LoVo (cell line): ENCODE measurements at places on chromosomes 5 and 9.
A peak's percentile ranks its signal among the peaks of the same experiment; 100 is the strongest.

DNA sequence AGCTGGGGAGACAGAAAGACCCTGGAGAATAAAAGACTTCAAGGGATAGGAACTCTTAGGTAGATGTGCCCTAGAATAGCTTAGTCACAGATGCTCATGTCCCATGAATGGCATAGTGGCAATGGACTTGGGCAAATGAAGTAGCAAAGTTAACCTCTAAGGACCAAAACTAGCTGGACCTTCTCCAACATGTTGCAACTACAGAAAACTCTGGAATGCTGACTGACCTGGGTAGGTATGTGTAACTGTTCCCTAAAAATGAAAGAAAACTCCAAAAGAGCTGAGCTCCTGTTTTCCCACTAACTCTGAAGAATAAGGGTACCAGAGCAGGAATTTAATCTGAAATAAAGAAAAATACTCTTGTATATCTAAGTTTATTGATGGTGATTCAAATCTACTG is 12.5 kb upstream of the LPAR1 start:
- DNase-seq = no peak

DNA sequence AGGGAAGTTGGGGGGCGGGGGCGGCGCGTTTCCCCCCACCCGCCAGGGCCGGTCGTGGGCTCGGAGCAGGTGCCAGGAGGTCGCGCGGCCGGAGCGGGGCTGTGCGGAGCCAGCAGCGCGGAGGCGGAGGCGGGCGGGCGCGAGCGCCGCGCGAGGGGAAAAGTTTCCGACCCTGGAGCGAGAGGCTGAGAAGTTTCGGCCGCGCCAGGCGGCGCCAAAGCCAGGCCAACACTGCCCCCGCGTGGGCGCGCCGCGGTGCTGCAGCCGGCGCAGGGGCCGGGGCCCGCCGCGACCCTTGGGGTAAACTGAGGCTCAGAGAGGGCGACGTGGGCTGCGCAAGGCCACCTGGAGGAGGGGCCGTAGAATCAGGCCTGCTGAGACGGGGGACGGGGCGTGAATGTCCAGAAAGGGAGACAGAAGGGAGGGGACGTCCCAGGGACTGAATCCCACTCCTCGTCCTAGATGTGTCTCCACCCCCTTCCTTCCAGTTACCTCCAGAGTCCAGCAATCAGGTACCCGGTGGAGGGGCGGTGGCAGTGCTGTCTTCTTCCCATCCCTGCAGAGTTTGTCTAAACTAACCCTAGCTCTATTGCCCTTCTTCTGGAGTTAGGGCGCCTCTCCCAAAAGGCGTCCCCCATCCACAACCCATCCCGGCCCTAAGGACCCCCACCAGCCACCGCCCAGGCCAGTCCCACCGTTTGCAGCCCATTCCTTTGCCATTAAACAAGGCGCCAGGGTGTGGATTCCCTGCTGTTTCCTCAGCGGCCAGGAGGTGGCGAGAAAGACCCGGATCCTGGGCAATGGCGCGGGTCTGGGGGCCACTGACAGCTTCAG is 10.2 kb downstream of the C9orf50 start:
- peak; percentile 70 for DNase-seq

DNA sequence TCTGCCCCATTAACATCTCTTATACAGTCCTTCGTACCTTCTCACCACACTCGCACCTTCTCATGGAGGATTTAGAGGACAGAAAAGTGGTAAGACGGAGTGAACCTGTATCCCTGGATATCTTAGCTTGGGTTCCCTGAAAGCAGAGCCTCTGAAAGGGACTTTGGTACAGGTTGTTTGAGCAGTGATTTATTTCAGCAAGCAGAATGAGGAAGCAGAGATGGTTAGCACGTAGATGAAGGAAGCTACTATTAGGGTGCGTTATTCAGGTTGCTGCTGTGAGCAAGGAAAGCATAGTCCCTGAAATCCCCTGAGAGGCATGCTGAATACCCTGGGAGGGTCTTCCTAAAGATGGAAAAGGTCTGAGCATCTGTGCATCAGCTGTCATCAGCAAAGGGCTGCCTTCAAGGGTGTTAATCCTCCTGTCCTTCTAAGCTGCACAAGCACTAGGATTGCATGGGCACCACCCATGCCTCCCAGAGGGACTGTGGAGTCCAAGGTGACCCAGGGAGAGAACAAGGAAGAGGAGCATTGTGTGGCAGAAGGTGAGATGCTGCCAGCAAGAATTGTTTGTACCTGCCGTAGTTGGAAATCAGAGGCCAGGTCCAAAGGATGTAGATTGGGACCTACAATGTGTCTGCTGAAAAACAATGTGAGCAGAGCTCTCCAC is 273.7 kb downstream of the RASEF start:
- DNase-seq = no peak

DNA sequence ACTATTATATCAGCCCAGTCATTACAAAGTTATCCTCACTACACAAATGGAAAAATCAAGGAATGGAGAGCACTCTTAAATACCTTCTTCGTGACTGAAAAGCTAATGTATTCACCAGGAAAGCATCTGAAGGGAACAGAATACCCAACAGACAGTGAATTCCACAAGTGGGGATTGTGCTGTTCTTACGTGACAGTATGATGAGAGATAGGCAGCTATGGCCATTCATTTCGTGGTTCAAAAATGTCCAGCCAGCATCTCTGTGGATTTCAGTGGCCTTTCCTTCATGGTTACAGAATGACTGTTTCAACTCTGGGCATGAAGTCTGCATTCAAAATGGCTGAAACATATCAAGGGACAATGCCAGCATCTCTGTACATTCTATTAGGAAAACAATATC is 323.8 kb downstream of the PRELID2 start:
- DNase-seq = no peak

DNA sequence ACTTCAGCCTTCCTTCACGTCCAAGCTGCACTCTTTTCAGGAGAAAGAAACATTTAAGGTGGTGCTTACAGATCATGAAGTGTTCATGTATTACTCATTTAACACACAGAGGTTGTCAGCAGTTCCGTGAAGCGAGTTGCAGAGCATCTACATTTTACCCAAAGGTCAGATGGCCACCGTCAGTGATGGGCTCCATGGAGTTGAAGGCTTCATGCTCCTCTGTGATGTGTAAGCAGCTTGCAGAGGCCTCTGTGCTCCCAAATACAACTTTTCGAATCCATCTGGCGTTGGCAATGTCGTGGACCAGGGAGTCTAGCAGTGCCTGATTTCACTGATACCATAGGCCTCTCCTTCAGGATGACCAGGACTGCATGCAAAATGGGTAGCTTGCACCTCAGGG is 53.7 kb upstream of the DMRT3 start:
- no peak for DNase-seq

DNA sequence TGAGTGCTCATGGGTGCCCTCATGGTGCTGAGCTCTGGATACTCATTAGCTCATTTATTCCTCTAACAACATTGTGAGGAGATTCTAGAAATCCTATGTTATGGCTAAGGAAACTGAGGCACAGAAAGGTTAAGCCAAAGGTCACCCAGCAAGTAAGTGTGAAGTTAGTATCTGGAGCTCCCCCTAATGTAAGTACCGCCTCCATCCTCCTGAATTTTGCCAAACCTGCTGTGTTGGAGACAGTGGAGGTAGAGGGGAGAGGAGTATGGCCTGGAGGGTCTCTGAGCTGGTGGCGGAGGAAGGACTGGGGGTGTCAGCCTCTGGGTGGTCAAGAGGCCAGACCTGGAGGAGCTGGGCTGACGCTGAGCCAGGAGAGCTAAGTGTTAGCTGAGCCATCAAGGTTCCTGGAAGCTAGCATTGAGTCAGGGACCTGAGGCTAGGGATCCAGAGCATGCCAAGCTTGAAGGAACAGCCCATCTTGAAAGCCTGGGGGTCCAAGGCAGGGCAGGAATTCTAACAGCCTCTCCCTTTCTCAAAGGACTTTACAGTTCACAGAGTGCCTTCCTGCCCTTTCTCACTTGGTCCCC is 114.8 kb downstream of the RGS3 start:
- DNase-seq = no peak

- no peak for DNase-seq
Measured at GRCh38 chr9:35852876-35853865, 17.0 kb downstream of the OR13J1 start.

DNA sequence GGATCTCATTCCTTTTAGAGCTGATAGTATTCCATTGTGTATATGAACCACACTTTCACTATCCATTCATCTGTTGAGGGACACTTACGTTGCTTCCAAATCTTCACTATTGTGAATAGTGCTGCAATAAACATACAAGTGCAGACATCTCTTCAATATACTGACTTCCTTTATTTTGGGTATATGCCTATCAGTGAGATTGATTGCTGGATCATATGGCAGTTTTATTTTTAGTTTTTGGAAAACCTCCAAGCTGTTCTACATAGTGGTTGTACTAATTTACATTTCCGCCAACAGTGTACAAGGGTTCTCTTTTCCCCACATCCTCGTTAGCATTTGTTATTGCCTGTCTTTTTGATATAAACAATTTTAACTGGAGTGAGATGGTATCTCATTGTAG is 33.8 kb upstream of the LECT2 start:
- DNase-seq = no peak

GRCh38 chr9:136409557-136410455 is 608 bp downstream of the ENTR1 start:
- DNase-seq = no peak

DNA sequence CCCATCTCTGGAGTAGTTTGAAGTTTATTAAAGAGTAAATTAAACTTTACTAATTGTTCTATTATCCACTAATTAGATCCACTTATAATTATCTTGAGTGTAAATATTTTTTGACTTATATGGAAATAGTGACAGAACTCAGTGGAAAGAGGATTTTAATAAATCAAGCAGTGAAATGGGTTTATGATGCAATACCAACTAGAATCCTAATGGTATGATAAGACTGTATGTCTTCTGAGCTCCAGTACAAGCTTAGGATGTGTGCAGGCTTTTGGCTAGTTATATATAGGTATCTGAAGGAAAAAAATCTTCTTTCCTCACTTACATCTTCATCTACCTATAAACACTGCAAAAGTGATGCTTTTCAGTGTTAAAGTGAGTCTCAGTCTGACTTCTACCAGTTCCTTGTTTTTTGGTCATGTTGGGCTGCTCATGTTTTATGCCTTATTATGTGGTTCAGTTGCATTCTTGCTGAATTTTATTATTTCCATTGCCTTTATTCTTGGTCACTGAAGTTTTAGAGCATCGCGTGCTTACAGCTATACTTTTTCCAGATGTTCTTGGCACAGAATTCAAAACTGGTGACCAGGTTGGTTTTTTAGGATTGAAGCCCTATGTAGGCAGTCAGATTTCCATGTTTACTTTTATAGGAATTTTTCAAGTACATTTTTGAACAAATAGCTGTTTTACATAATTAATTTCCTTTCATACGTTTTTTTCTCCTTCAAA is 30.5 kb downstream of the XRCC4 start:
- no peak for DNase-seq

DNA sequence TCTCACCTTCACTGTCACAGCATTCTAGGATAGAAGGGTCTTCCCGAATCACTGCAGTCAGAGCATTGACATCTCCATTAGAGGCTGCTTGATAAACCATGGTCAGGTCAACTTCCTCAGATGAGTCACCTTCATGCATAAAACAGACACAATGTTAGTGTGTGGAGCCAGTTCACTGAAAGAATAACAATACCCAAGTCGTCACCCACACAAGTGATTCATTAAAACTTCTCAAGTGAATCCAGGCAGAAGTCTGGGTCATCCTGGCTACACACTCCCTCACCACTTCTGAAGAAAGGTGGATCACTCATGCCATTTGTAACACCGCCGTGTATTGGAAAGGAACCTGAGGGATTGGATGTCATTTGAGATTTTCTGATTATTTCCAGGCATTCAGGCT is 49.6 kb downstream of the ANKRD55 start:
- DNase-seq = peak; percentile 10

GRCh38 chr5:135635451-135635850 is 56.7 kb upstream of the CXCL14 start:
- DNase-seq = no peak

GRCh38 chr5:131357739-131358561 is 94.1 kb downstream of the CDC42SE2 start:
- DNase-seq = no peak

DNA sequence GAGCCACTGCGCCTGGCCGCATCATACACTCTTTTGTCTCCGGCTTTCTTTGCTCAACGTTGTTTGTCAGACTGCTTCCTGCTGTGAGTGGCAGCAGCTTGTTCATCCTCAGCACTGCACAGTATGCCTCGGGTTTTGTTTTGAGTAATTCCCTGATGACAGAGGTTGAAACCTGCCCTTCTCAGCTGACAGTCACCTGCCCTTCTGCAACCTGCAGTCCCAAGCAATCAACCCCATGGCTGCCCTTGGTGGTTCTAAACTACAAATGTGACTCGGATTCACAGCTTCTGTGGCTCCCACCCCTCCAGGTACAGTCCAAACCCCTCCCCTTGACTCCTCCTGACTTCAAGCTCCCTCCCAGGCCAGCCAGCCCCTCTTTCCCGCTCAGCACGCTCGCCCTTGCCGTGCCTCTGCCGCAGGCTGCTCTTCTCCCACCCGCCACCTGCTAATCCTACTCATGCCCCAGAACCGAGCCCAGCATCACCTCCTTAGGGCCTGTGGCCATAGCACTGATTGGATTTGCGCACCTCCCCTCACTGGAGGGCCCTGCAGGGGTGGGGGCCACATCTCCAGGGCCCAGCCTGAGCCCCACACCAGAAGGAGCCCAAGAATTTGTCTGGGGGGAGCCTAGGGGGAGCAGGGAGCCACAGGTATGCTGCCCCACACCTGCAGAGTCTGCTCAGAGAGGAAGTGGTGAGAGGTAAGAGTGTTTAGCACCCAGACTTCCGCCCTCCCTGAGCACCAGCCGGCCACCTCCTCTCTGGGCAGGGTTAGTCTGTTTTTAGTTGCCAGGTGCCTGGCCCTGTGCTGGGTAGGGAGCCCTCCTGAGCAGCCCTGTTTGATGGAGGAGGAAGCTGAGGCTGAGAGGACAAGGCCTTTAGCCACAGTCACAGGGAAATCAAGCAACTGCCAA is 10.1 kb downstream of the EEIG1 start:
- no peak for DNase-seq

DNA sequence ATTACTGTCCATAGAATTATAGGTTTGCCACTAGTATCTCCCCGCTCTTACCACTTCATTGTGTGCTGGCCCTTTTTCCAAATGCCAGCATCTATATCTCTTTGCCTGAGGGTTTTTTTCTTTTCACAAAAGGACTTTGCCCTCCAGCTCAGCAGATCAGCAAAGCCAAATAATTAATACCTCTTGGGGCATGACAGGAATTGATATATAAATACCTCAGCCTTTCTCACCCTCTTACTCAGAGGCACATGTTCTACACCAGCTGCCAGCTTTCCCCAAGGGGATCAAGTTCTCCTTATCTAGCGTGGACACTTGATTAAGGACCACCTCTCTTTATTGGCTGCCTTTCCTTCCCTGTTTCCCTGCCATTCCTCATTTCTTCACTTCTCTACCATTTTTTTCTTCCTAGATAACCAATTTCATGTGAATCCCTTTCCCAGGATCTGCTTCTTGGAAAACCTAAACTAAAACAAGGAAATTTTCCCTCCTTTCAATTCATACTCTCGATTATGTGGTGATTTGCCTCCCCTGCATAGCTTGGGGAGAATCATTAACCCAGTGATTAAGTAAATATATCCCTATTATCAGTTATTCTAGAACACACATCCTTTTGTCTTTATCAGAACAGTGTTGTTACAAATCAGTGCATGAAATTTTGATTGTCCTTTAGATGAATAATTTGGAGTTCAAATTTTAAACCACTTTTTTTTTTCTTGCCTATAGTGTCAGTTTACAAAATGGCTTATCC is 6.9 kb upstream of the NUDT12 start:
- peak; percentile 67 for DNase-seq
